ENCODE measurements at places on chromosomes 11 and 22. TPM values are rescaled to one million over a fixed set of nuclear protein-coding genes. Genes with fewer than 3 reads are reported as not detected.

DNA sequence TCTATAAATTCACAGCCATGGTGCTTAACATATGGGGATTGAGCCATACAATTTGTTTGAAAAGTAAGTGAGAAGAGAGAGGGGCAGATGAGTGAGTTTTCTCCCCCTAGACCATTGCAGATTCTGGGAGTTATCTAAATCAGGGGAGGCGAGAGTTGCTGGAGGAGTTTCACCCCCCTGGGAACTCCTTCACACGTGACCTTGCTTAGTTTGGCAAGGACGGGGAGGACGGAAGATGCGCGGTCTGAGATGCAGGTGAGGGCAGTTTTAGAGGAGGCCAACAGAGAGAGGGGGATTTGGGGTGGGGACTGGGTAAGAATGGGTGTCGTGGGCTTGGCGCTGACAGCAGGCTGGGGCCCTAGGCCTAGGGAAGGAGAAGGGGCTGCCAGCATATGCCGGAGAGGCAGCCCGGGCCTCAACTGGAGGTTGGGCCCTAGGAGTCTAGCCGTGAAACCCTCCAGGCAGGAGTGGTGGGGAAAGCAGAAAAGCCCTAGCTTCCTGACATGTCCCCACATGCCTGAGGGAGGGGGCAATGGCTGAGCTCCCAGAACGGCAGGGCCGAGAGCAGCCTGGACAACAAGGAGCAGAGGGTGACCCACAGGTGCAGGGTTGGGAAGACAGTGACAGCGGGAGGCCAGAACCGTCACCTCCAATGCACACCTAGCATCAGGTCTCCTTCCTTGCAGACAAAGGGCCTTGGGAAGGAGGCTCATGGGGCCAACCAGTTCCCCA is 63.9 kb downstream of the ELFN2 start:
- DNase-seq, result no peak

- no peak for DNase-seq
These were observed 40.2 kb downstream of the RRP8 start for GRCh38 chr11:6563121-6563619.

- peak; percentile 79 for DNase-seq
These were observed 2.0 kb downstream of the PARVB start for GRCh38 chr22:44026066-44026629.

GRCh38 chr11:8373519-8374432 is 110.1 kb upstream of the LMO1 start:
- no peak for DNase-seq

DNA sequence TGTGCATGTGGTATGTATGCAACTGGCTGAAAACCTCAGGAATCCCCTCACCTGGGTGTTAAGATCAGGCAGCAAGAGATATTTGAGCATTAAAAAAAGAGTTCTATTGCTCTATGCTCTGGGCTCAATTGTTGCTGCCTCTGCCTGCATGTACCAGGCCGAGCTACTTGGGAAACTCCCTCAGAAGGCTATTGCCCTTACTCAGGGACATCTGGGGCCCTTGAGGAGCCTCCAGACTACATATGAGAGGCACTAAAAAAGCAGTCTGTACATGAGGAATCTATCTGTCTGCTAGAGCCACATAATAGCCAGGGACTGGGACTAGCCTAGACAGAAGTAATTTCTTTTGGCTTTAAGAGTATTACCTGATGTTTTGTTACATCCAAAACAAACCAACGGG is 120.1 kb downstream of the SWAP70 start:
- DNase-seq, result peak; percentile 43

DNA sequence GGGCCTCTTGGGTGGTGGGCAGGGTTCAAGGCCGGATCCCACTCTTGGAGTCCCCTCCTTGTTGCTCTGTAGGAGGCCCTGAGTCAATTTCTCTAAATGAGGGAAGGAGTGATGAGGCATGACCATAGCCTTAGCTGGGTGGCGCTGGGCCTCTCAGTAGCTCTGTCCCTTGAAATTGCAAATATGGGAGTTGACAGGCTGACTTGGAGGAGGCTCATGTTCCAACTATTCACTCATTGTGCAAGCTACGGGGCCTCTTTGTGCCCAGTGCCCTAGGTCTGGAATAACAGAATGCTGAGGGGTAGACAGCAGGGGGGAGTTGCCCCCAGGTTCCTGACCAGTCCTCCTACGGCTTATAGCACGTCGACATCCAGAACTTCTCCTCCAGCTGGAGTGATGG is 8.0 kb downstream of the SELENOM start:
- DNase-seq, result peak; percentile 78

- no peak for DNase-seq
These were observed 21.6 kb upstream of the SLC36A4 start for GRCh38 chr11:93219440-93219839.

DNA sequence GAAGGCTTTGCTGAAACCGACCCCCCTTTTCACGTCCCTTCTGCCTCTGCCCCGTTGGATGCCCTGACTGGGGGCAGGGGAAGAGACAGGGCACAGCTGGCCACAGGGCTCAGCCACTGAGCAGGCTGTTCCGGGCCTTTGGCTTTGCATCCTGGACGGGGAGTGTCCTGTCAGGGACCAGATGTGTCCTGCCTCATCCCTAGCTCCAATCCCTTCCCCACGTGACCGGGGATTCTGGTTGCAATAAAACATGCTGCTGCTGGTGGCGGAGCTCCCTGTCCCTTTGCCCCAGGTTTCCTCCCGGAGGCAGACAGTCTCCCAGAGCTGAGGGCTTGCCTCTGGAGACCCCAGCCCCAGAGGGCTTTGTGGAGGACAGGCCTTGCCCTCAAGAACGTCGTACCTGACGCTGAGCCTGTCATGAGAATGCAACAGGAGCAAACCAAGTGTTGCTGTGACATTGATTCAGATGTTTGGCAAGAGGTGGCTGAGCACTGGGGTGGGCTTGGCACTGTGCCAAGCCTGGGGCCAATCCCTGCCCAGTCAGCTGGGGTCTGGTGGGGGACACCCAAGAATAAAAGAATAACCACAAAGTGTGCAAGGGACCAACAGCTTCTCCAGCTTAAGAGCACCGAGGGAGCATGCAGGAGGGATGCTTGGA is 7.3 kb downstream of the CDC42EP2 start:
- DNase-seq, result no peak

- no peak for DNase-seq
These were observed 713.2 kb downstream of the LRRC4C start for GRCh38 chr11:40746282-40746681.

GRCh38 chr11:77284476-77285468 is 16.7 kb downstream of the GDPD4 start:
- no peak for DNase-seq

GRCh38 chr11:44453871-44454270 is 111.6 kb upstream of the CD82 start:
- no peak for DNase-seq

DNA sequence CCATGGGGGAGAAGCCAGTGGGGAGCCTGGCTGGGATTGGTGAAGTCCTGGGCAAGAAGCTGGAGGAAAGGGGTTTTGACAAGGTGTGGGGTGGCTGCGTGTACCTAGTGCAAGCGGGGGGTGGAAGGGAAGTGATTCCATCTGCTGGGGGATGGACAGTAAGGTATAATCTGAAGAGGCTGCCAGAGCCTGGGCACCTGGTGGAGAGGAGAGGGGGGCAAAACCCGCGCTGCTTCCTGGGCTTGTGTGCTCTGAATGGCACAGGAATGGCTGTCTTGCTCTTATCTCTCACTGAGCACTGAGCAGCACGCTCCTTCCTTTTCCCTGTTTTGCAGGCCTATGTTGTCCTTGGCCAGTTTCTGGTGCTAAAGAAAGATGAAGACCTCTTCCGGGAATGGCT is 988 bp downstream of the BANF1 start:
- DNase-seq, result no peak

GRCh38 chr11:114159320-114159719 is 99.8 kb downstream of the ZBTB16 start:
- no peak for DNase-seq

DNA sequence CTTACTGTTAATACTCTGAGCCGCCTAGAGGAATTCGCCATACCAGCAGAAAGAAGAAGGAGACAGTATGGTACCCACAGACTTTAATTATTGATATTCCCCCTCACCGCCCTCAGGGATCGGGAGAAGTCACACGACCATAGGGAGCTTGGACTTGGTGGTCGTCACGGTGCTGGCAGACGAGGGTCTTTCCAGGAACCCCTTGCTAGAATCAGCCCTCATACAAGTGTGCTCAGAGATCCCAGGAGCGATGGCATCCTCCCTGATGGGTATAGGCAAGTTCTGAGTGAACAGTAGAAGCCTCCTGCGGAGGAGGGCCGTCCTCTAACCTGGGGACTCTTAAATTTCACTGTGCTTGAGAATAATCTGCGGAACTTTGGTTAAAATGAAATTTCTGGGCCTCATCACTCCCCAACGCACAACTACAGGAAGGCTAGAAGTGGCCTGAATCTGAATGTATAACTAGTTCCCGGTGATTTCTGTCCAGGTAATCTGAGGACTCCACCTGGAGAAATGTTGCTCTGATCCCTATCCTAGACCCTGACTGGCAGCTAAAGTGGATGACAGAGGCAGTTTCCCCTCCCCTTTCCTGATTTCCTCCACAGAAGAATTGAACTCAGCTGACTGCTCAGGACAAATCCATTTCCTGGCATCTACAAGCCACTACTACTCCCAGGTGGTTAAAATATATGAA is 4.5 kb downstream of the VSIG2 start:
- DNase-seq, result no peak

GRCh38 chr11:121246769-121247035 is 45.9 kb upstream of the SC5D start:
- DNase-seq, result no peak

DNA sequence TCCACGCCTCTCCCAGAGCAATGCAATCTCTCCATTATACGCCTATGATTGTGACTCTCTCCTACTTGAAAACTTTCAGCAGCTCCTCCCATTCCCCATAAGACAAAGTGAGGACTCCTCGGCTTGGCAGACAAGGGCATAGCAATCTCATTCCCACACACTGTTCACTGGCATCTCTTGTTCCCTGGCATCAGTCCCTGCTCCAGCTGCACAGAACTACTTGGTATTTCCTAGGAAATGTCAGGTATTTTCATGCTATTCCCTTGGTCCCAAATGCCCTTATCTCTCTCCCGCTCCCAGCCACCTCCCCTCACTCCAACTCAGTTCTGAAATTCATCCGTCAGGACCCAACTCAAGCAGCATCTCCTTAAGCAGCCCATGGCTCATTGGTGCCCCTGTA is 28.4 kb downstream of the TMPRSS5 start:
- DNase-seq, result no peak

DNA sequence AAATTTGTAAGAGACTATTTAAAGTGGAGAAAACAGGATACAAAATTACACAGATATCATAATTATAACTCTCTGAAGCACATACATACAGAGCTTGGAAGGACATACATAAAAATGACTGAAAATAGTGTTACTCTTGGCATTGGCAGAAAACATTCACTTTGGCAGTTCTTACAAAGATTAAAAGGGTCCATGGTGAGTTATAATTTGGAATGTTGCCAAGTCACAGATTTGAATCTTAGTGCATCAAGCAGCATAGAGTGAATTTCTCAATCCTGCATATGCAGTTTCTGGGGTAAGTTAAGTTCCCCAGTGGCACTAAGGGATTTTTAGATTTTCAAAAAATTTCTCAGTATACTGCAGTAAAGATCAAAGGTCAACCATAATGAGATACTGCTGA is 115.9 kb downstream of the CCDC81 start:
- DNase-seq, result no peak

GRCh38 chr11:128624269-128625175 is 37.2 kb upstream of the ETS1 start:
- no peak for DNase-seq

DNA sequence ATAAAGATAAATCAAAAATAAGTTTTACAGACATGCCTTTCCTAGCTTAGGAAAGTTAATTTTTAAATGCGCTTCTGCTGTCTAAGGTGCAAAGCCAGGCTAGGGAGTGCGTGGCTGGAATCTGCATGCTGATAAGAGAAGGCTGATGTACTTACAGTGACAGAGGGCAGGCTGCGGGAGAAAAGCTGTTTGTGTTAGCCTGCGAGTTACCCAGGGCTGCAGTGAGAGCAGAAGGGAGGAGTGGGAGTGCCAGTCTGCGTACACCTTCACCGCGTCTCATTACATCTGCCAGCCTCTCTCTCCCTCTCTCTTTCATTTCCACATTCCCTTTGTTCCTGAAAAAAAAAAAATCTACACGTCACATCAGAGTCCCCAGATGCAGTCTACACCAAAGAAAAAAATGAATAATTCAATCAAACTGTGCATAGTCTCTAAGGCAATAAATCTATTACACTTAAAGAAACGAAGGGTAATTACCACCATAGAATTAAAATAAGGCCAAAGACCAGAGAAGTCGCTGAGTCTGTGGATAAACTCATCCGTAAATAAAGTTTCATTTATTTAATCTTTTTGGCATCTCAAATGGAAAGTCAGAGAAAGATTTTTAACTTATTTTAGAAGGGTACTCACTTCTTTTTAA is 126.4 kb upstream of the C11orf58 start:
- no peak for DNase-seq

GRCh38 chr22:22003233-22003632 is 20.6 kb upstream of the TOP3B start:
- DNase-seq, result no peak

RAB39A gene
- not detected for total RNA-seq

RRAS2 gene
- total RNA-seq, result 382 TPM

HPS4 gene
- 27.1 TPM for total RNA-seq

CEP126 gene
- total RNA-seq, result 2.0 TPM

SCUBE2 gene
- total RNA-seq, result 3.5 TPM

ARHGAP8 gene
- total RNA-seq, result 0.54 TPM

LRP4 gene
- total RNA-seq, result 2.9 TPM

DNAJB7 gene
- total RNA-seq, result not detected

OR5AS1 gene
- not detected for total RNA-seq

OR10D3 gene
- total RNA-seq, result not detected

ASCL2 gene
- not detected for total RNA-seq

TPCN2 gene
- total RNA-seq, result 10.2 TPM

OR8G1 gene
- not detected for total RNA-seq

SPINDOC gene
- 15.3 TPM for total RNA-seq
